ENCODE measurements at places on chromosomes 3 and 15.

DNA sequence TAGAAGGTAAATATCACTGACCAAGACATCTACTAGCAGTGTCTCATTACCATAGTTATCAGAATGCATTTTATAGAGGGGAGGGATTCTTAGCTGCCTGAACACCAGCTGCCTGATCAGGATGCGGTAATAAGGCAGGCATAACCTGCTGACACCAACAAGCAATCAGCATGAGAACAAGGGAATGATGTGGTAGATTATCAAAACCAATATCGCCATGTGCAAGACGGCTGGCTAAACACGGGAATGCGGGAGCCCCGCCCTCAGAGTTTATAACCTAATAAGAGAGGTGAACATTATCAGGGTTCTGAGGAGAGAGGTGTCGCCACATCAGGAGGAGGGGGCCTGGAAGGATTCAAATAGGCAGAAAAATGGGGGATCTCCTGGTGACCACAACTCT, 20.5 kb downstream of the B4GALT4 start:
- no peak for DNase-seq

DNA sequence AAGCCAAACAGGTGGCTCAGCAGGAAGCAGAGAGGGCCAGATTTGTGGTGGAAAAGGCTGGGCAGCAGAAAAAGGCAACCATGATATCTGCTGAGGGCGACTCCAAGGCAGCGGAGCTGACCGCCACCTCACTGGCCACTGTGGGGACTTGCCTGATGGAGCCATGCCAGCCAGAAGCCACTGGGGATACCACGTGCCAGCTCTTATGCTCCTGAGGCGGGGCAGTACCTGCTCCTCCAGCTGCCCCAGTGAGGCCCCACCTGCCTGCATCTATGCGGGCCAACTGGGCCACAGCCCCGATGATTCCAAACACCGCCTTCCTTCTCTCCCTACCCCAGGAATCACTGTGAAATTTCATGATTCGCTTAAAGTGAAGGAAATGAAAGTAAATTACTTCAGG, 22.9 kb upstream of the ARIH1 start:
- no peak for DNase-seq

- DNase-seq = no peak
Observed at GRCh38 chr15:59424616-59425015, 13.4 kb upstream of the FAM81A start.

- no peak for DNase-seq
Observed at GRCh38 chr3:21310891-21311290, 440.1 kb downstream of the ZNF385D start.

GRCh38 chr3:149019580-149019979, 28.2 kb downstream of the GYG1 start:
- no peak for DNase-seq

DNA sequence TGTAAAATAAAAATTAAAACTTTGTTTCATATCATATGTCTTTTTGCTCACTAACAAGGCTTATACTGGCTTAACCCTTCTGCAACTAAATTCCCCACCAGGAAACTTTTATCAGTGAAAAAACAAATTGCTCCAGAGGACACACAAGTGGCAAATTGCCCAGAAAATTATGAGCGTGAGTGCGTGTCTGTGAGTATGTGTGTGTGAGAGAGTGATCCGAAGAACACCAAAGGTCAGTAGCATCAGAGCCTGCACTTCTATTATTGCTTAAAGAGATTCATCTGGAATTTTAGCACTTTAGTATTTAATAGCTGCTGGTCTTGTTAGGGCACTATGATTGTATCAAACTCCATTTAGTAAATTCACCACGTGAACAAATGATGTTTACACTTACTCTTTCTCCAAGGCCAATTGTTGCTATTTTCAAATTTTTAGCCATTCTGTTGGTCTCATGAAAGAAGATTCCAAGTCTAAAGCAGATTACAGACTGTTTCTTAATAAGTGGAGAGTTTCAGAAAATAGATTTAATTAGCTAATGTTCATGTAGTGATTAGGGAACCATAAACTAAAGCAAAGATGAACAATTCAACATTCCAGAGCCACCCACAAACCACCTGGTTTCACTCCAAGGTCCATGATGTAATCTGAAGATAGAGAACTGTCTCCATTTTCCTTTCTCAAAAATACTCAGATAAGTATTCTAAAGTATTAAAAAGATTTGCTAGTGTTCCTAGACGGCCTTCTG, 91.1 kb upstream of the IL12A start:
- DNase-seq = no peak

GRCh38 chr3:46693892-46694226, 380 bp upstream of the ALS2CL start:
- no peak for DNase-seq

DNA sequence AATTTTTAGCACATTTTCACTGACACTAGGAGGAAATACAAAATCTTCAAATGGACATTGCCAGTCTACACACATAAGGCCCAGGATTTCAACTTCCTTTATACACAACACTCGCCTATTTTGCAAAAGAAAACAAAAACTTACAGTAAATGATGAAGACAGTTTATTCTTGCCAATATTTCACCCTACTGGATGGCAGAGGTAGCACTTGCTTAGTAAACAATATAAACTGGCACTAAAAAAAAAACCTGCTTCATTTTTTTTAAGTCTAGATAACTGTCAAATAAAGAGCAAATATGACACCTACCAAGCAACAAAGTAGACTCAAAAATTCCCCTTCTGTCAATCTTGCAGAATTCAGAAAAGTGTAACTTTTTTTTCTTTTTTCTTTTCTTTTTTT, 204.0 kb downstream of the VPS13C start:
- DNase-seq = no peak

DNA sequence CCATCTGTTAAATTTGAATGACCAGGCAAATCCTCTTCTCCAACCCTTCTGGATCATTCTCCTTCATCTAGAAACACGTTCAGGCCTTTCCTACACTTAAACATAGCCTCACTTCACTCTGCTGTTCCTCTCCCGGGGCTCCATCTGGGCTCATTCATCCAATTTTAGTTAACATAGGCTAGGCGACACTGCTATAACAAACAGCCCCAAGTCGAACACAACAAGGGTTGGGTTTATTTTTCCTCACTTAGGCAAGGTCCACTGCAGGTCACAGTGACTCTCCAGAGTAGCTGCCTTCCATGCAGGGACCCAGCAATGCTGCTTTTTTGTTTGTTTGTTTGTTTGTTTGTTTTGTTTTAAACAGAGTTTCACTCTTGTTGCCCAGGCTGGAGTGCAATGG, 250.8 kb downstream of the XXYLT1 start:
- no peak for DNase-seq

DNA sequence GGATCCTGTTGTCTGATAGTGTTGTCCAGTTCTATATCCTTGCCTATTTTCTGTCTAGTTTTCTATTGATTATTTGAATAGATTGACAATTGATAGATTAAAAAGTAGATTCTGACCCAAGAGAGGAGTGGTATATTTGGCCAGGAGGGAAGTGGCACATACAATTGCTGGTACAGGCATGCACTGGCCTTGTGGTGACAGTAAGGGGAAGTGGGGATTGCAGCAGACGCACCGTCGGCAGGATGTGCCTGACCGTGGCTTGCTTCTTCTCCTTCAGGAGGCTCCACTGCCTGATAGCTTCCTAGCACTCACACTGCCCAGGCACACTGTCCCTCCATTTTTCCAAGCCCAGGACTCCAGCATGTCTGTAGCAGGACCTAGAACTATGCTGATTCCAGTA, 10.5 kb downstream of the GABRG3 start:
- DNase-seq = no peak

DNA sequence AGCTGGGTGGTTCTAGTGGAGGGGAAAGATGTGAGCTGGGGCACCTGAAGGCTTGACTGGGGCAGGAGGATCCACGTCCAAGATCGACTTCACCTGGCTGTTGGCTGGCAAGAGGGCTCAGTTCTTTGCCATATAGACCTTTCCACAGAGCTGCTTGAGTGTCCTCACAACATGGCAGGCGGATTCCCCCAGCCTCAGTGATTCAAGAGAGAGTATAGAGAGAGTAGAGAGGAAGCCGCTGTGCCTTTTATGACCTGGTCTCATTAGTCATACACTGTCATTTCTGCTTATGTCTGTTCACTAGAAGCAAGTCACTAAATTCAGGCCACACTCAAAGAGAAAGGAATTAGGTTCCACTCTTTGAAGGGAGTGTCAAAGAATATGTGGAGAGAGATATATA, 101.6 kb downstream of the APBA2 start:
- DNase-seq = no peak

DNA sequence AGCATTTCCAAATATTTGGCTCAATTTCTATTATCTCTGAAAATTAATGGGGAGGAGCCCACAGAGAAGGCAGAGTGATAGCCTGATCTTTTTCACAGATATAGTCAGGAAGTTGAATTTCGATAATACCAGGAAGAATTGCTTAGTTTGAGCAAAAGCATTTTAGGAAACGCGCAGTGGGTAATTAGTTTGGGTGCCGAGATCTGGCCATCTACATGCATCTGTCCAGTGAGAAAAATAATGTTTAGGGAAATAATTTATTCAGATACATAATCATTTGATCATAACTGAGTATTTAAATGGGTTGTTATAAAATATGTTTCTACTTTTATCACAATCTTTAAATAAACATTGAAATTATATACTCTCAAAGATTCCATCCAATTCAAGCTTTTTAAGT, 653.9 kb downstream of the RBMS3 start:
- DNase-seq = no peak

DNA sequence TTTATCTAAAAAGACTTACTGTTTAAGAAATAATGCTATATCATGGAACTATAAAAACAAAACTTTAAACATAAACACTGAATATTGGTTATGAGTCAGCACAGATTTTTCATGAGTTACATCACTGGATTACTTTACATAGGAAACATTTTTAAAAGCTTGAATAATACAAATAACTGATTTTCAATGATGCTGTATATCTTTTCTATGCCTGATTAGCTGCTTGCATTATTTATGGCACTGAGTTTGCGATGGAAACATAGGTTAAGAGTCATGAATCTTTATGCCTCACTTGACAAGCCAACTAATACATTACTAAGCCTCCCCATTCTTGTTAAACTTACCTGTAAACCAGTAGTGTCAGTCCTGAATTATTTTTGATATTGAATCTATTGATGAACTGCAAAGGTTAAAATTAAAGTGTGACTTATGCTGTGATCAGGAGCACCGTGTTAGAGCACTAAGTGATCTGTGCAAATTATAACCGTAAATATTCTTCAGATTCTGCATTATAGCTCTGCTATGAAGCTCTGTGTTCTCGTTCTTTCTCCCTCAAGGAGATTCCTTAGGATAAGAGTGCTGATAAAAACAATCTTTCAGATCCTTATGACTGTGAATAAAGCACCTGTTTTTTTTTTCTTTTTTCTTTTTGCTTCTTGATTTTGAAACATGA, 437.3 kb upstream of the BCHE start:
- no peak for DNase-seq

DNA sequence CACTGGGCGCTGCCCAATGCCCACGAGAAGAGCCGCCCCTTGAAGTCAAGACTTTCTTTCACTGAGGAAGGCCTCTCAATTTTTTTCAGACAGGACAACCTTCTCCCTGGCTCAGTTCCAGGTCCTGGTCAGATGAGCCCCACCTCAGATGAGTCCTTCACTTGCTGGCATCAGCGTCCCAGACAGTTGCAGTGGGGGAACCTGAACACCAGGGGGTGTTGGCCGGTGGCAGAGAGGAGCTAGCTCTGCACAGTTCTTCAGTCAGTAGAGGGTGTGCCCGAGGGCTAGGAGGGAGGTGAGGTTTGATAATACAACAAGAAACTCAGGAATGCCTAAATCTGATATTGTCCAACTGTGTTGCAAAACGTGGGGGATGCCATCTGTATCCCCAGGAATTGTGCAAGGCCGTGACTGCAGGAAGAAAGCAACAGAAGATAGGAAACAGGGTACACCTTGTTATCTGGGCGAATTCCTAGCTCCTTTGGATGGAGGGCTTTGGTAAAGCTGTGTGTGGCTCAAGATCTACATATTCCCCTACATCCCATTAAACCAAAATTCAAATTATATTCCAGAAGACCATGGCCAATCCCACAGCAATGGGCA, 34.3 kb downstream of the CCR3 start:
- DNase-seq = peak; percentile 60

DNA sequence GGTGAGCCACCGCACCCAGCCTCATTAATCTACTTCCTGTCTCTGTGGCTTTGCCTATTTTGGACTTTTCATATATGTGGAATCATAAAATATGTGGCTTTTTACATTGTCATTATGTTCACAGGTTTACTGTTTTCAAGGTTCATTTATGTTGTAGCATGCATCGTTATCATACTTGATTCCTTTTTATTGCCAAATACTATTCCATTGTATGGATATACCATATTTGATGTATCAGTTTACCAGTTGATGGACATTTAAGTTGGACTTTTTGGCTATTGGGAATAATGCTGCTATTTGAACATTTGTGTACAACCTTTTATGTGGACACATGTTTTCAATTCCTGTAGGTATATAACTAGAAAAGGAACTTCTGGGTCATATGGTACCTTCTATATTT, 14.0 kb downstream of the GXYLT2 start:
- DNase-seq = no peak

GRCh38 chr3:172291650-172292049, 156.6 kb downstream of the GHSR start:
- DNase-seq = no peak

GRCh38 chr15:80242132-80242769, 9.8 kb downstream of the CTXND1 start:
- DNase-seq = peak; percentile 60

DNA sequence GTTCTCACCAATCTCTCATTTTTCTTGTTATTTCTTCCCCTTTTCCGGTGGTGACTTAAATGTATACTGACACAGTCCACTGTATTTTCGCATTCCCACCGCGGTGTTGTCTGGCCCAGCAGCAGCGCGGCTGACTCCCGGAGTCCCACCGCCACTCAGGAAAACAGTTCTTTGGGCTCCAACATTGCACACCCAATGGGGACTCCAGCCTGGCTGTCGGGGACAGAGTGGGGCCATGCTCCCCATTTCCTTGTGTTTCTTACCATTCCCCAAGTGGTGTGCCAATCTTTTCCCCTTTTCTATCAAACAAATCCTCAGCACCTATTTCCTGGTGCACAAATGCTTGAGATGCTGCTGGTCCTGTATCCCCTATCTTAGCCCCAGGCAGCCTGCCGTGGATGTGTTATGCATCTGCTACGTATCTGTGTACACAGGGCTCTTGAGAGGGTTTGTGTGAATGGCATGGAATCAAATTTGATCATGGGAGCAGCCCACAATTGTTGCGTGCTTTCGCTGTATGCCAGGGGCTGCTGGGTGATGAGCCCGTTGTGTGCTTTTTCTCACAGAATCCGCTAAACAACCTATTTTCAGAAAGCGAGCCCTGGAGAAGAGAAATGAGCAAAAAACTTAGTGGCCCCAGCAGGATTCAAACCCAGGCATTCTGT, 219.1 kb upstream of the RGMA start:
- DNase-seq = no peak

- DNase-seq = peak; percentile 27
Observed at GRCh38 chr3:177144922-177145321, 52.4 kb downstream of the TBL1XR1 start.

- DNase-seq = no peak
Observed at GRCh38 chr3:140399871-140400270, 278.0 kb upstream of the TRIM42 start.

GRCh38 chr15:52331490-52332240, 36.1 kb upstream of the MYO5C start:
- peak; percentile 38 for DNase-seq
